ENCODE measurements at places on chromosomes 5 and 9. TPM values are rescaled to one million over a fixed set of nuclear protein-coding genes. Genes with fewer than 3 reads are reported as not detected.

- DNase-seq: no peak
- H3K27me3 ChIP-seq: no peaks in the 10 kb centered on the region
- no peaks in the 10 kb centered on the region for H3K4me1 ChIP-seq
- H3K4me3 ChIP-seq: no peak overlapping the region
- H3K27ac ChIP-seq: no peak overlapping the region
Measured at GRCh38 chr5:83026930-83027687, 50.1 kb downstream of the TMEM167A start.

The GLE1 gene
- total RNA-seq: 36.8 TPM

The FAXDC2 gene
- 2.9 TPM for total RNA-seq

The ZNF608 gene
- total RNA-seq: 9.3 TPM

The ACTBL2 gene
- not detected for total RNA-seq
